ENCODE measurements at places on chromosomes 5 and 9.

- DNase-seq: peak; percentile 7
Observed at GRCh38 chr5:59873113-59873512, 20.4 kb downstream of the PDE4D start.

- DNase-seq: no peak
Observed at GRCh38 chr5:35212122-35212982, 17.9 kb downstream of the PRLR start.

GRCh38 chr9:131279863-131280570 lies 3.7 kb upstream of the FAM78A start:
- DNase-seq: no peak

- DNase-seq: no peak
Observed at GRCh38 chr5:152511531-152512132, 106.6 kb upstream of the NMUR2 start.

GRCh38 chr9:114210691-114211276 lies 55.4 kb downstream of the COL27A1 start:
- DNase-seq: no peak

DNA sequence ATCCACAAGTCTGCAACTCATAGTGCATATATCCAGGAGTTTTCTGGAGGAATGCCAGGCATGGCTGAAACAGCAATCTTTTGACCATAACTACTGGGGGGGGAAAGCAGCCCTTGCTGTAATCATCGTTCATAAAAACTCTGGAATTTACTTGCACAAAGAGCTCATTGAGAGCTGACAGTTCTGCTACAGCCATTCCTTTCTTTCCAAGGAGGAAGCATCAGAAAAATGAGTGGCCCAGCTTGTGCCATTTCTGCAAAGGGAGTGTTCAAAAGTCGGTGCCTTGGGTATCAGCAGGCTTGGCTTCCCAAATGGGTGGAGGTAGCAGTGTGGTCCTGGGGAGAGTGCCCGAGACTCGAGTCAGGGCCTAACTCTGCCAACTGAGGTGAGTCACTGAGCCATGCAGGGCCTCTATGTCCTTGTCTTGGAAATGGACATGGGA lies 101.5 kb downstream of the GCNT1 start:
- DNase-seq: no peak

DNA sequence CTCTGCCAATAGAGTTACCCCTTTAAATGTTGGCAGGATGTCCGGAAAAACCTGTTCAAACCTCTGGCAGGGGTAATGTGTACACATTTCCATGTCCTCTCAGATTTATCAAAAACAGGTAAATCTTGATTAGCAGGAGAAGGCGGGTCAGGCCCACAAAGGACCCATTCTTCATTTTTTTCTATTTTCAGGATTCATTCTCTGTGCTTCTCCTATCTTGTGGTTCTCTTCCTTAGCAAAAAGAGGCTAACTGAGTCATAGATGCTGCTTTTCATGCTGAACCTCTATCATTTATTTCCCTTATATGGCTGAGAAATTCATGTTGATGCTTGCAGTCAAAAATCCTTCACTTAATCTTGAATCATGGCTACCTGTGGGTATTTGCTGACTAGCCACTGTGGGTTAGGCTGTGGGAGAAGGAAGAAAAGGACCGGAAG lies 112.7 kb upstream of the IQGAP2 start:
- DNase-seq: no peak

- no peak for DNase-seq
Observed at GRCh38 chr5:92064993-92065392, 681.9 kb upstream of the ARRDC3 start.

GRCh38 chr5:80225934-80226326 lies 29.9 kb downstream of the SERINC5 start:
- DNase-seq: no peak

DNA sequence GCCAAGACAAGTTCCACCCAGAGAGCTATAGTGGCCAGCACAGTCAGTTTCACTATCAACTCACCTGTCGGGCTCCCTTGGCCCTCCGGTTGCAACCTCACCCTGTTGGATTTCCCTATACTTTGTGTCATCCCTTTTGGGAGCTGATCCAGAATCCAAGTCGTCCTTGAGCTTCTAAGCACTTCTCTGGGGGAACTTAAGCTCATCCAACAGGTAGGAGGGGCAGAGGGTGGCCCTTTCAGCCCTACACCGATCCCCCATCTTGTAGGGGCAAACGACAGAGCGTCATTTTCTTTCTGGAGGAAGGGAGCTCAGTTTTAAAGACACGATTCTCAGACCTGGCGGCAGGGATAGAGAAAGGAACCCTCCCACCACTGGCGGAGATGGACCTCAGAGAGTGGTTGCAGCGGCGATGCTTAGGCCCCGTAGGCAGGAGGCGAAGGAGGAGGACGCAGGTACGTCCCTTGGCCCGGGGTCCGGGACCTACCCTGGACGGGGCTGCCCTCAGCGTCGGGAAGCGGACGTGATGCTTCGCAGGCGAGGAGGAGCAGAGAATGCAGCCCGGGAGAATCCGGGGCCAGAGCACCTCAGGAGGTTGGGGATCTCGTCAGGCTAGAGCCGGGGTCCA lies 519 bp downstream of the ZER1 start:
- DNase-seq: no peak

- no peak for DNase-seq
Observed at GRCh38 chr5:179780362-179780761, 13.4 kb upstream of the LTC4S start.

DNA sequence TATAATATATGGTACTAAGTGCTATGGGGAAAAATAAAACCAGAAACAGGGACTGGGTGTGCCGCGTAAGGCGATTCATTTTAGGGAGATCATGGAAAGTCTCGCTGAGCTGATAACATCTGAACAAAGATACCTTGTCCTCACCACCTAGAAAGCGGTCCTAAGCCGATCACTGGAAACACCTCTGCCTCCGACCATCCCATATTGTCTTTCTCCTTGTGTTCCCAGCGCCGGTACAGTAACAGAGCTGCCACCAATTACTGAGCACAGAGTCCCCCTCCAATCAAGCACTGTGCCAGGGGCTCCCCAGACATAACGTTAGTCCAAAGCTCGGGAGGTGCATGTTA lies 704 bp downstream of the CCDC112 start:
- DNase-seq: no peak

DNA sequence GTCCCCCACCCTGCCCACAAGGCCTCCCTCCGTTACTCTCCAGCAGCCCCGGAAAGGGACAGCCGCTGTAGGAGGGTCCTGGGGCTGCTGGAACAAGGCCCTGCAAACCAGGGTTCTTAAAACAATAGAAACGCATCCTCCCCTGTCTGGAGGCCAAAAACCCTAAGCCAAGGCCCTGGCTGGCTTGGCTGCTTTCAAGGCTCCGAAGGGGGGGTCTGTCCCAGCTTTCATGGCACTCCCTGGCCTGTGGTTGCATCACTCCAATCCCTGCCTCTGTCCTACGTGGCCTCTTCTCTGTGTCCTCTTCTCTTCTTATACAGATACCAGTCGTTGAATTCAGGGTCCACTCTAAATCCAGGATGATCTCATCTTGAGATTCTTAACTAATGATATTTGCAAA lies 7.4 kb upstream of the UBAC1 start:
- no peak for DNase-seq

DNA sequence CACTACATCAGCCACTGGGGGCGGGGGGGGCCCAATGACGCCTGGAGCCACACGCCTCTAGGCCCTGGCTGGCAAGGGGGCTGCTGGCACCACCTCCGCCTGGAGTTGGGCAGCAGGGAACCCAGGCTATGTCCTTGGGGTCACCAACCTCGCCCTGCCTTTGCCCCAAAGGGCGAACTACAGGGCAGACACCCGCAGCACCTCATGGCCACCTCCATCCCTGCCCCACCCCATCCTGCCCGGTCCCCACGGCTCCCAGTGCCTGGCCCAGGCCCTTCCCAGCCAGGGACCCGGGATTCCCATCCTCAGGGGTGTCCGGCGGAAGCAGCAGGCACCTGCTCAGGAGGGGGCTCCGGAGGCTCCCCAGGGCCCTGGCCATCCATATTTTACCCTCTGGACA lies 37.0 kb downstream of the NACC2 start:
- DNase-seq: no peak

DNA sequence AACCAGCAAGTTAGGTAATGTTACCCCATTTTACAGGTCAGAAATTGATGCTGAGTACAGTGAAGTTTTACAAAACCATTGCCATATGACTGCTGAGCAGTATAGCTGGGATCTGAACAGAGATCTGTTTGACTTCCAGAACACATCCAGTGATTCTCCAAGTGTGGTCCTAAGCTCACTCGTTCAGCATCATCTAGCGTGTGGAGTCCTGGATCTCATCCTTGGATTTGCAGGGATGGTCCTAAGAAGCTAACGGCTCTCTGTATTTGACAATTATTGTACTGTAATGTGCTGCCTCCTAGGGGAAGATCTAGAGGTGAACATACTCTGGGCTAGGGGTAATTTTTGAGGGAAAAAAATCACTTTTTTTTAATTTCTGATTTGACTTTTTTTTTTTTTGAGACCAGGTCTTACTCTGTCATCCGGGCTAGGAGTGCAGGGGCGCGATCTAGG lies 1.4 kb downstream of the SLC26A2 start:
- no peak for DNase-seq

All from anterior cingulate cortex (tissue), 58 donors.